ENCODE measurements at places on chromosomes 5 and 9. TPM values are rescaled to one million over a fixed set of nuclear protein-coding genes. Genes with fewer than 3 reads are reported as not detected.

Gene DIRAS2
- 0.02 TPM for total RNA-seq

Gene PDE8B
- total RNA-seq = 2.0 TPM

Gene PCDHB9
- total RNA-seq = 0.07 TPM

Gene DOK3
- 3.9 TPM for total RNA-seq

Gene LCN12
- 1.1 TPM for total RNA-seq

All from A549 treated with dexamethasone at 1 μM for 4 hours (cell line).